ENCODE measurements at places on chromosomes 1 and 21.

GRCh38 chr1:198141668-198142351, 15.0 kb upstream of the NEK7 start:
- no peak for DNase-seq

DNA sequence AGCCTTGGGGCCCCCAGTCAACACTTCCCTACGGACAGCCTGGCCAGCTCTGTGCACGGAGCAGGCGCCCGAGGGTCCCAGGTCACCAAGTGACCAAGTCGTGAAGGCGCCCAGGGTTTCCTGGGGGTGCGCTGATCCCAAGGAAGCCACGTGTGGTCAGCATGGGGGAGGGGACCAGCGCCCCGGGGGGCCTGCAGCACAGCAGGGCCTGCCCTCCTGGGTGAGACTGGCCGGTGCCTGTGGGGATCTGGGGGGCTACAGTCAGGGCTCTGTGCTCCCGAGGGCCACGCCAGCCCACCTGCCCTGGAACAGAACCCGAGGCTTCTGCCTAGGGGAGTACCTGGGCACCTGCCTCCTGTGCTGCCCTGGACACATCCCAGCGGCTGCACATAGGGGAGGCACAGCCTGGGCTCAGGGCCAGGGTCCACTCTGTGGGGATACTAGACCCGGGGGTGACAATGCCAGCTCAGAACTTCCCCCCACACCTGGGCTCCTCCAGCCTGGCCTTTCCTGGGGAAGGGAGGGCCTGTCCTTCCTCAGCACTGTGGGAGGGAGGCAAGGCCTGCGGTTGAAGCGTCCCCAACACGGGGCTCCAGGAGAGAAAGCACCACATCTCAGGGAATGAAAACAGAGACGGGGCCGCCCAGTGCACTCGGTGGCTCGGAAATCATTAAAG, 6.2 kb upstream of the POFUT2 start:
- DNase-seq = no peak

DNA sequence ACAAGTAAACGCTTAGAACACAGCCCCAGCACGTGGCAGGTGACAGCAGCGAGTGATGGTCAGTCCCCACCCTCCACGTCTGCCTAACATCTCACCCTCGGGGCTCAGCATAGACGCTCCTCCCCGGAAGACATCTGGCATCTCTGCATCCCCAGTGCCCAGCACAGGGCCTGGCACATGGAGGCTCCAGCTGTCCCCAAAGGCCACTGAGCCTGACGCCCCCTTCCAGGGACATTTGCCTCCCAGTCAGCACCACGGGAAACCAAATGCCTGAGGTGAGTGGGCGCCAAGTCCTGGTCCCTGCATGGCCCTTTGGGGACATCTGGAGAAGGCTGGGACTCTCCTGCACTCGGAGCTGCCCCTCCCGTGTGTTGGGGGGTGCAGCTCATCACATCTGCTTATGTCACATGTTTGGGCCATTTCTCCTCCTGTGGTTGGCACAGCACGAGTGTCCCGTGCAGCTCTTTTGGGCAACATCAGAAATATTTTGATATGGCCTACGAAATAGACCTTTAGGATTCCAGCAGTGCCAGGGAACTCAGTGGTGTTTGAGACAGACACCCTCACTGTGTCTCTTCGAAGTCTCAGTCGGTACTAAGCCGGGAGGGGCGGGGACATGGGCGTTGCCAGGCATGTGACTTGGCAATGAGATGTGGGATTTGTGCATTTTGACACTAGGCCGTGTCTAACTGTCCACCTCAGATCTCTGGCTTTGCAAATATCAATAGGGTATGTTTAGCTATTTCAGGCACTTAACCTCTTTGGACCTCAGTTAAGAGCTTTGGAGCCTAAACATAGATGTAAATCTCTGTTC, 315.0 kb downstream of the PTPRU start:
- DNase-seq = no peak

DNA sequence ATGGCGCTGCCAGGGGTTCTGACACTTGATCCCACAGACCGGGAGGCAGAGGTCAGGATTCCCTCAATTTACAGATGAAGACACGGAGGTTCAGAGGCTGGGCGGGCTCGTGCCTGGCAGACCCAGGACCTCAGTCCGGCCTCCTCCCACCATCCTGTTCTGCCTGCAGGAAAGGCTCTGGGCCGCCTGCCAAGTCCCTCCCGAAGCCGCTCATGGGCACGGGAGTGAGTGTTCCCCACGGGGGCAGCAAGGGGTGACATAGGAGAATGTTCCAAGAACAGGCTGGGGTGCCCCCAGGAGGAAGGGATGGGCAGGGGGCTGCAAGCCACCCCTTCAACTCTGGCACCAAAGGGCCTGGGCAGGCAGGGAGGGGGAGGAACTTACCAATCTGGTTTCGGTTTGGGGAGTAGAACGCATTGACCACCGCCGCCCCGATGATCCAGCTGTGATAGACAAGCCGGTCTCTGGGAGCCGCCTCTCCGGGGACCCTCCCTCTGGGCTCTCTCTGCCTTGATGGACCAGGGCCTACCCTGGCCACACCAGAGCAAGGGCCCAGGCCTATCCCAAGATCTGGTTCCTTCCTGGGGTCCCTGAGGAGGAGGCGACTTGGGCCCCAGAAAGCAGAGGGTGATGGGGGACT, 7.5 kb downstream of the PRXL2B start:
- no peak for DNase-seq

DNA sequence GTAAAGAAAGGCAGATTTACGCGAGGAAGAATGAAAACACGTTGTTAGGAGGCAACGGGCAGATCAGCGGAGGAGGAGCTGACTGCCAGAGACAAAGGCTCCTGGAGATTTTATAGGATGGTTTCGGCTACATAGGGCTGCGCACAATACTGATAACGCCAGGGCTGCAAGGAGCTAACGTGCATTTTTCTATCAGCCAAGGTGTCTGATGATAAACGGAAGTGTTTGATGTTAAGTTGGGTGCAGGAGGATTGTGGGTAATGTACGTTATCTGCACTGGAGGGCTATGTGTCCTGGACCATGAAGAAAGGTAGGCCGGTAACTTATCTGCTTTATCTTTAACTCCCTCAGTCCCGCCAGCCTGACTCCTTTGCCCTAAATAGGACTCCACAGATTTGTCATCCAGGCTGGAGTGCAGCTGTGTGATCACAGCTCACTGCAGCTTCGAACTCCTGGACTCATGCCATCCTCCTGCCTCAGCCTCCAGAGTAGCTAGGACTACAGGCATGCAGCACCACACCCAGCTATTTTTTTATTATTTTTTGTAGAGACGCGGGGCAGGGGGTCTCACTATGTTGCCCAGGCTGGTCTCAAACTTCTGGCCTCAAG, 29.6 kb downstream of the SETD4 start:
- no peak for DNase-seq

- DNase-seq = no peak
These were observed 22.9 kb downstream of the BCAS2 start for GRCh38 chr1:114558544-114558943.

- no peak for DNase-seq
These were observed 128.3 kb downstream of the LRRC40 start for GRCh38 chr1:70077066-70077465.

DNA sequence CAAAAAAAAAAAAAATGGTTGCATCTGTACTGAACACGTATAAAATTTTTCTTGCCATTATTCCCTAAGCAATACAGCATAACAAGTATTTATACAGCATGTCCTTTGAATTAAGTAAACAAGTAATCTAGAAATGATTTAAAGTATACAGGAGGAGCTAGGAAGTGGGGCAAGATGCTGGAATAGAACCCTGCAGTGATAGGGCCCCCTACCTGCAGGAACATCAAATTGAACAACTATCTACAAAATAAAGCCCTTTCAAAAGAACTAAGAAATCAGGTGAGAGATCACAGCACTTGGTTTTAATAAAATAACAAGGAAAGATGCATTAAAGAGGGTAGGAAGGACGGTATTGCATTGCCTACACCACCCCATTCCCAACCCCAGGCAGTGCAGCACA, 10.9 kb downstream of the TSHB start:
- DNase-seq = no peak

- no peak for DNase-seq
These were observed 84.2 kb downstream of the RGL1 start for GRCh38 chr1:183889095-183889494.

DNA sequence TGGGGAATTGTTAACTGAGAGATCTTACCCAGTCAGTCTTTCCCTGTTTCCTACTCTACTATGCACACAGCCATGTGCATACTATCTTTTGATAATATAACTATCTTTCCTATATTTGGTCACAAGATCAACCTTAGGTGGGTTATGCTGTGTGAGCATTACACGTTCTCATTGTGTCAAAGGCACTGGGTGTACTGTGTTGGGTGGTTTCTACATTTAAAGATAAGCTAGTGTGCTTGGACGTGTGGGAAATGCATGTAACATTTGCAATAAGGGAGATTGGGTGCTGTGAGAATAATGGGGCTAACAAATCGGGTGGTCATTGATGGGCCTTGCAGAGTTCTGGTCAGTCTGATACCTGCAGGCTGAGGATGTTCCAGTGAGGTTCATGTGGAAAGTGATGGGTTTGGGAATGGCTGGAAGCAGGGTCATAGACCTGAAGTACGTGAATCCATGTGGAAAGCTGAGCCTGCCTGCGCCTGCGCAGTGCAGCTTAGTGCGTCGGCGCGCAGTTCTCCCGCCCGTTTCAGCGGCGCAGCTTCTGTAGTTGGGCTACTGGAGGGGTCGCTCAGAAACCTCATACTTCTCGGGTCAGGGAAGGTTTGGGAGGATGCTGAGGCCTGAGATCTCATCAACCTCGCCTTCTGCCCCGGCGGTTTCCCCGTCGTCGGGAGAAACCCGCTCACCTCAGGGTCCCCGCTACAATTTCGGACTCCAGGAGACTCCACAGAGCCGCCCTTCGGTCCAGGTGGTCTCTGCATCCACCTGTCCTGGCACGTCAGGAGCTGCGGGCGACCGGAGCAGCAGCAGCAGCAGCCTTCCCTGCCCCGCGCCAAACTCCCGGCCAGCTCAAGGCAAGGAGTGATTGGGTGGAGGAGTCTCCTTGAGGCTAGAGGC, at the start of gene MSH4:
MSH4 (plus strand) TSS at position 507 of the 897 bp plus-strand sequence; CDS start at position 611, 104 bp downstream.
- DNase-seq = no peak

DNA sequence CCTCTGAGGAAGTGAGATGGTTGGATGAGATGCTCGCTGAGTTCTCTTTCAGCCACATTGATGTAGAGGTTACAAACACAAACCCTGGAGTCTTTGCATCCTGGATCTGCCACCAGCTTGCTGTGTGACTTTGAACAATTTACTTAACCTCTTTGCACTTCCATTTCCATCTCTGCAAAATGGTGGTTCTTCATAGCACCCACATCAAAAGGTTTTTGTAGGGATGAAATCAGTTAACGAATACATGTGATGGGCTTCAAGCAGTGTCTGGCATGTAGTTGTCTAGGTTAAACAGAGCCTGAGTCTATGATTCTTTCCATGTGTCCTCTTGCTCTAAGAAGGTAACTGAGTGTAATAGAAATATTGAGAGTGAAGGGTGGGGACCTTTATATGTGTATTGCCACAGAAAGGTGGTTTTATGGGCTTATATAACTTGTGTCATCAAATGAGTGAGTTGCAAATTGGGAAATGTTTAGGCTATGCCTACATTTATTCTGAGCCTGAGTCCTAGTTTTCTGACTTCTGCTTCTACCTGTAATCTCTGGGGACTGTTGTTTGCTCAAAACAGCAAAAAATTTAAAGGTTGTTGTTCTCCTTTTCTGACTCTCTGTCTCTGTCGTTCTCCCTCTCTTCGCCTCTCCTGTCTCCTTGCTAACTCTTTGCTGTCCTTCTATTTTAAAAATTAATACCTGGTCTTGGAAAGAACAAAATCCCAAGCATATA, 27.3 kb upstream of the LRRN2 start:
- no peak for DNase-seq

- no peak for DNase-seq
These were observed 284.8 kb downstream of the HLX start for GRCh38 chr1:221164029-221164428.

DNA sequence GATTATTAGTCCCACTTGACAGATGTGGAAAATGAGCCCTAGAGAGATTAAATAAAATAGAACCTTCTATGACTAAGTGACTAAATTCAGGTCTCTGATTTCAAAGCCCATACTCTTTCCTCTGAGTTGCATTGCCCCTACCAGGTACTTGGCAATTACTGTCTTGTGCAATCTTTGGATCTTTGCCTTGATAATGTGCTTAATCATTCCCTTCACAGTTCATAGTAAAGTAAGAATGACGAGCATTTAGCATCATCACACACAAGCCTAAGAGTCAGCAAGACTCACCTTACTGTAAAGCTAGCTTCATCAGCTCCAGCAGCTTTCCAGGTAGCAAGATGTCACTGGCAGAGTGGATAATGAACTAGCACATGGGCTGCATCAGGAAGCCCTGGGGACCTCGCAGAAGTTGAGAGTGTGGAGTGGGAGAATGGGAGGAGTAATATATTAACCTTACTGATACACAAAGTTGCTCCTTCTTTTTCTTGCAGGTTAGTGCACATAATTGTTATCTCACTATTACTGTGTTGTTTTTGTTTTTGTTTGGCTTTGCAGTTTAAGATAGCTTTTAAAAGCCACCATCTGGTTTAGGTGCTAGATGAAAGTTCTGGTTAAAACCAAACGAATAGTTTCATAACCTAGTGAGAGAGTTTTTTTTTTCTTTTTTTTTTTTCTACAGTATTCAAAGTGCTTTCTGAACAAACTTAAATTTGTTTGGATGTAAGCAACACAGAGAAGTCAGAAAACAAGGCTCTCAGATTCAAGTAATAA, 71.8 kb downstream of the PBX1 start:
- DNase-seq = no peak

- no peak for DNase-seq
These were observed 51.1 kb upstream of the PRDX6 start for GRCh38 chr1:173426057-173426456.

- DNase-seq = no peak
These were observed 140.8 kb upstream of the FGGY start for GRCh38 chr1:59156051-59156450.

DNA sequence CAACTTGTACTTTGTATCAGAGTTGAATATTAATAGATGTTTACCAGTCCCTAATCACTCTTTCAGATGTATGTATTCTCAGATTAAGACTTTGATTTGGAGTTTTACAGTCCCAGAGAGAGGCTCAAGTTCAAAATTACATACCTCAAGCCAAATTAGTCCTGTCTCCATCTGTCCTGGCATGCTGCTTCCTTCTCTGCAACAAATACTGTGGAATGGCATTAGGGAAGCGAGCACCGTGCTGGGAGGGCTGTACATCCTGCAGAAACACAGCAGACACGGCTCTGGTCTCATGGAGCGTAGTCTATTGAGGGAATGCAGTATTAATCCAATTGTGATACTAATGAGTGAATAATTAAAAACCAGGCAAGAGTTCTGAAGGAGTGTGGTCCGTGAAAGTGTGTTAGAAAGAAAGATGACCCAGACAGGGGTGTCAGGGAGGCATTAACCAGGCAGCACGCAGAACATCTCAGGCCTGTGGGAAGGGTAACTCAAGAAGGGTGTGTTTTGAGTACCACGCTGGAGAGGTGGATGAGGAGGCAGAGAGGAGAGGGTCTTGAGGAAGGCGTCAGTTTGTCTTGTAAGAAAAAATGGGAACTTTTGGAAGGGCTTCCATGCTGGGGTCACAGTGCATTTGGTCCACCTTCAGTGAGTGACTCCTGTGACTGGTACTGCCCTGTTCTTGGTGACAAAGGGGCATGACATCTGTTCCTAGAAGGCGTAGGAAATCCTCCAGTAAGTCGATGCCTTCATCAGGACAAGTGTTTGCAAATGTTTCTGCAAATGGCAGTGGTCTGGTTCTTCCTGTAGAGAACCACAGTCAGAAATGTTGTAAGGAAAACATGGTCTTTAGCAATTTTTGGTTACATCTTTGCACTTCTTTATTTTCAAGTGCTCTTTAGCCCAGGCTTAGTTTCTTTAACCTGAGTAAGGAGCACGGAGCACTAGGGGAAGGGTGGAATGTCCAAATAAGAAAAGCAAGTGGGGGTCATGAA, 1.6 kb downstream of the RAB4A start:
- DNase-seq = no peak

Data from CMK (cell line).